HepG2 (cell line): ENCODE measurements at places on chromosomes 11 and 22. TPM values are rescaled to one million over a fixed set of nuclear protein-coding genes. Genes with fewer than 3 reads are reported as not detected.
A peak's percentile ranks its signal among the peaks of the same experiment; 100 is the strongest.

The EML3 gene
- polyA plus RNA-seq, result 12.3 and 16.6 TPM in 2 replicates

The LMNTD2 gene
- 3.1 and 3.6 TPM in 2 replicates for polyA plus RNA-seq

GRCh38 chr11:17552392-17553248, 5.6 kb downstream of the OTOG start:
- H3K27me3 ChIP-seq, result peaks cover 3% of the 10 kb centered on the region
- no peak overlapping the region for H3K27ac ChIP-seq
- no peaks in the 10 kb centered on the region for H3K4me1 ChIP-seq
- no peaks in the 10 kb centered on the region for H3K36me3 ChIP-seq
- no peak for DNase-seq
- H3K4me3 ChIP-seq, result no peak overlapping the region

GRCh38 chr22:38271927-38272372, 860 bp downstream of the TMEM184B start:
- H3K36me3 ChIP-seq, result 0 out of 3 replicates have a peak, but pooled peaks cover 4% of the 10 kb centered on the region
- peak overlapping the region; percentile 83 for H3K4me3 ChIP-seq
- H3K4me1 ChIP-seq, result peaks cover 58% of the 10 kb centered on the region
- H3K27ac ChIP-seq, result no peak overlapping the region
- DNase-seq, result no peak

DNA sequence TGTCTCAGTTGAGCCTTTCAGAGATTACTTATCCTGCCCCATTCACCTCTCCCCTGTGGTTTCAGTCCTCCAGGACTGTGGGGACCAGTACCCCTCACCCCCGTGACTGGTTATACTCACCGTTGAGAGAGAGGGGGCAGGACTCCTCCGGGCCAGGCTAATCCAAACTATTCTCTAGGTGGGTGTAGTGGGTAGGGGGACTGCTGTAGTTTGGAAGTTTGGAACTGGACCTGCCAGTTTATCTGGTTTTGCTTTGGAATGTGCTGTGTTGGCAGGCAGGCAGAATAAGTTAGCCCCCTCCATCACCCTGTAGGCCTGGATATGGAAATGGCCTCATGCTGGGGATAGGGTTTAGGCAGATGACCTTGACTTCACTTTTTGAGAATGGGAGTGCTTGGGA, 13.5 kb downstream of the TEAD1 start:
- no peaks in the 10 kb centered on the region for H3K27me3 ChIP-seq
- peaks cover 91% of the 10 kb centered on the region for H3K4me1 ChIP-seq
- no peaks in the 10 kb centered on the region for H3K36me3 ChIP-seq
- H3K27ac ChIP-seq, result no peak overlapping the region

DNA sequence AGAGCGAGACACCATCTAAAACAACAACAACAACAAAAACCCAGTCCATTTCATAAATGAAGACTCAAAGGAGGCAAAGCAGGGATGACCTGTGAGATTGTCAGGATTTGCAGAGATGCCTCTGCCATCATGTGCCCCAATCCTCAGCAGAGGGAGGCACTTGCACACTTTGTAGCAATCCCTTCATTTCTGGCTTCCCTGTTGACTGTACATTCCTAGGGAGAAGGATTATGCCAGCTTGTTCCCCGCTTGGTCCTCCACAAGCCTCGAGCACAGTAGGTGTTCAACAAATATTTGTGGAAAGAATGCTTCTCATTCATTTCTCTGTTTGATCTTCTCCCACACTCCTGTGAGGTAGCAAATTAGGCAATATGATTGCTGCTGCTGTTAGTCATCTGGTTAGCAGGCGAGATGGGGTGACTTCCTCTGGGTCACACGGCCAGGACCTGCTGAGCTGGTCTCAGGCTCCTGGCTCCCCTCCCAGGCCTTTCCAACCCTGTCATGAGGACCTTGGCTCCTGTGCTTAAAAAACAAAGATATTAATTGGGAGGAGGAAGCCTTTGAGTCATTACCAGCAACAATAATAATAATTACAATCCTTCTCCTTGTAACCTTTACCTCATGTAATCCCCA, 34.1 kb downstream of the LIF start:
- no peaks in the 10 kb centered on the region for H3K27me3 ChIP-seq
- H3K4me1 ChIP-seq, result peaks cover 72% of the 10 kb centered on the region
- no peaks in the 10 kb centered on the region for H3K36me3 ChIP-seq
- DNase-seq, result peak; percentile 96
- peak overlapping the region; percentile 59 for H3K27ac ChIP-seq

- no peaks in the 10 kb centered on the region; the same call in 1 of the 2 replicates for H3K27me3 ChIP-seq
- H3K4me3 ChIP-seq, result no peak overlapping the region
- H3K36me3 ChIP-seq, result no peaks in the 10 kb centered on the region
- H3K4me1 ChIP-seq, result no peaks in the 10 kb centered on the region
- H3K27ac ChIP-seq, result no peak overlapping the region
Observed at GRCh38 chr11:94328587-94329080, 24.3 kb downstream of the IZUMO1R start.

DNA sequence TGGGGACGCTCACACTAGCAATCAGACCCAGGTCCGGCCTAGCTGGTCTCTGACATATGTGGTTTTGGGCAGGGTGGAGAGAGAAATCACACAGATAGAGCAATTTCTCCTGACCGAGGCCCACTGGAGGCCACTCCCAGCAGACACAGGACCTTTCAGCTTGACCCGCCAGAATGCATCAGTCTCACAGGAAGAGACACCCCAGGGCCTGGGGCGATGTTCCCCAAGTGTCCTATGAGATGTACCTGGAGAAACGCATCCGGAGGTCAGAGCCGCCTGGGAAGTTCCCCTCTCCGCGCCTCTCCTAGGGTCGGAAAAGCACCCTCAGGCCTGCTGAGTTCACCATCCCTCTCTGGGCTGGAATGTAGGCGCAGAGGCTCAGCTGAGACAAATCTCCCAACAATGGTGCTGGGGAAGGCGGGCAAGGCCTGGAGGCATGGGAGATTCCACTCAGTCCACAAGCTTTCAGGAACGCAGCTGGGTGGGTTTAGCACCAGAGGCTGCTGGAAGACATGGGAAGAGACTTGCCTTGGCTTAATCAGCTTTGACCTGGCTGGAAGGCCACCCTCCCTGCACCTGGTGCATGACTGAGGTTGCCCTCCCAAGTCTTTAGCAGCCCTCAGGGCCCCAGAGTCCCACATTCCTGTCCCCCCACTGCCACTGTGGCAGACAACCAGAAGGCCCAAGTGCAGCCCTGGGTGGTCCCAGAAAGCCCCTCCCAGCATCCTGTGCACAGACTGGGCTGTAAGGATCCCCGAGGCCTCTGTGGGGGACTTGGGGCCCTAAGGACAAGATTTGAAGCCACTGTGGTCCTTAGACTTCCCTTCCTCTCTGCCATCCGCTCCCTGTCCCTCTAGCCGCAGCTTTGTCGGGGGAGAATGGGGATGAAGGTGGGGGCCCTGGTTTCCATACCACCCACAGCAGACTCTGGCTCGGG, 57.5 kb downstream of the RTL6 start:
- DNase-seq, result no peak
- no peaks in the 10 kb centered on the region for H3K36me3 ChIP-seq
- no peaks in the 10 kb centered on the region for H3K4me1 ChIP-seq
- H3K27me3 ChIP-seq, result peaks cover 61% of the 10 kb centered on the region; the same call in 2 of the 3 replicates
- no peak overlapping the region for H3K27ac ChIP-seq
